ENCODE measurements at places on chromosomes 4 and X.

GRCh38 chr4:56731857-56732256, 50.8 kb upstream of the HOPX start:
- no peak for DNase-seq

DNA sequence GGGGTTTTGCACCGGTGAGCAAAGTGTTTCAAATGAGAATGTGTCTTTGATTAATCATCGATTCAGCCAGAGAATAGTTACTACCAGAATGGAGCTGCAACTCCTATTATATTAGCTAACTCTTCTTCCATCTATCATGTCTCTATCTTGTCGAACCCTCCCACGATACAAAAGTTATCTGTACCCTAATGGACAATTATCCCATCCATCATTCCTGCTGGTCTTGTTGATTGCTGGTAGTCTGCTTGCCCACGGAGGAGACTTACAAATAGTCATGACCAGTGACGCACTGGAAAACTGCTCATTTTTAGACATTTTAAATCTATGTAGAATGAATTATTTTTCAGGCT, 67.5 kb downstream of the RTL9 start:
- no peak for DNase-seq

GRCh38 chrX:4944767-4945166, 1231.3 kb upstream of the PRKX start:
- no peak for DNase-seq

DNA sequence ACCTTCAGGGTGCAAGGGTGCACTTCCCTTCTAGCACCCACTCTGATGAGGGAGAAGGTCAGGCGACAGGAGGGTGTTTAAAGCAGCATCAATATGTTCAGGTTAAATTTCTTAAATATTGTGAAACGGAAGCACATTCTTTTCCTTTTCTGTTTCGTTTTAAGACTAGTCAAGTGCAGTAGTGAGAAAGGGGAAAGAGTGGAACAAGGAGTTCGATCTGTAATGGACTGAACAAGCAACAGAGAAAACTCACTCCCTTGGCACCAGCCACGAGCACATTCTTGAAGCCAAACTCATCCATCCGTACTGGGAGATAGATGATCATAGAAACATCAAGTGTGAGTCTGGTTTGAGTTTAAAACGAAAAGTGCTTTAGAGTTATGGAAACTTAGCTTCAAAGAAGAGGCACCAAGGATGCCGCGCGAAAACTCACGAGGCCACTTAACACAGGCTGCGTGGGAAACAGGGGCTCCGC, 815 bp downstream of the FAM53A start:
- DNase-seq: no peak

GRCh38 chrX:86604607-86605006, 456.4 kb downstream of the DACH2 start:
- no peak for DNase-seq

DNA sequence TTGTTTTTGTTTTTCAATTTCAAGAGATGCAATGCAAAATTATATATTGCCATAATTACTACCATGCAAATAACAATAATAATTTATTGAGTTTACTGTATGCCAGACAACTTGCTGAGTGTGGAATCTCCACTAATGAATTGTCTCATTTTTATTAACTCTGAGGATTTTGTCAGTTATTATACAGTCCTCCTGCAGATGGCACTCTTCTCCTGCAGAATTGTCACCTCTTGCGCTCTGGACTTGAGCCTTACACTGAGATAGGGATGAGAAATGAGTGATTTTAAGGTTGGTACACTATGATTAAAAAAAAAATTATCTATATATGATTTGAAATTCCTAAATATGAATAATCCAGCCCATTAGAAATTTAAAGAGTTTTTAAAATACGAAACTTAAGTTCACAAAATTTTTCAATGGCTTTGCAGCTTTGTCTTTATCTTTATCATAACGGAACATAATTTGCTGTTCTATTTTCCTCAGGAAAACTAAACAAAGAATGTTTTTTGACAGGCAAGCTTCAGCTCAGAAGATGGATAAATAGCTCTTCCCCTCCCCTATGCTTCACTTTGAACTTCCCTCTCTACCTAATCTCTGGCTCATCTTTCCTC, 12.7 kb upstream of the PAQR3 start:
- no peak for DNase-seq
